ENCODE measurements at places on chromosomes 7 and 10. TPM values are rescaled to one million over a fixed set of nuclear protein-coding genes. Genes with fewer than 3 reads are reported as not detected.

DNA sequence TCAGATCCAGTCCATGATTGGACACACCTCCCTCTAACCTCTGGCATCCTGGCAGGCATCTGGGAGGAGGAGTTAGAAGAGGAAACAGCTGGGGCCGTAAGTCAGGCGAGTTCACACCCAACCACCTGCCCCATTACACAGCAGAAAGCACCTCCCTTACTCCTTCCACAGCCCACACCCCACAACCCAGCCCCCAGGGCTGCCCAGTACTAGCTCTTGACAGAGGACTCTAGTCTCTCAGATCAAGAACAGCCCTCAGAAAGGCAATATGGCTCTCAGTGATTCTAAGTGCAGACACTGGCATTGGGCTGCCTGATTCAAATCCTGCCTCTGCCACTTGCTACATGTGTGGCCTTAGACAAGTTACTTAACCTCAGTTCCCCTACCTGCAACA is 34.1 kb downstream of the KCNMA1 start:
- no peak overlapping the region for H3K4me3 ChIP-seq
- H3K27ac ChIP-seq = no peak overlapping the region
- no peaks in the 10 kb centered on the region for H3K4me1 ChIP-seq
- no peak for DNase-seq
- H3K27me3 ChIP-seq = no peaks in the 10 kb centered on the region
- H3K36me3 ChIP-seq = no peaks in the 10 kb centered on the region

GRCh38 chr10:61404751-61405150 is 48.4 kb downstream of the TMEM26 start:
- no peak for DNase-seq
- no peak overlapping the region for H3K27ac ChIP-seq
- H3K4me1 ChIP-seq = no peaks in the 10 kb centered on the region
- no peaks in the 10 kb centered on the region for H3K36me3 ChIP-seq

DNA sequence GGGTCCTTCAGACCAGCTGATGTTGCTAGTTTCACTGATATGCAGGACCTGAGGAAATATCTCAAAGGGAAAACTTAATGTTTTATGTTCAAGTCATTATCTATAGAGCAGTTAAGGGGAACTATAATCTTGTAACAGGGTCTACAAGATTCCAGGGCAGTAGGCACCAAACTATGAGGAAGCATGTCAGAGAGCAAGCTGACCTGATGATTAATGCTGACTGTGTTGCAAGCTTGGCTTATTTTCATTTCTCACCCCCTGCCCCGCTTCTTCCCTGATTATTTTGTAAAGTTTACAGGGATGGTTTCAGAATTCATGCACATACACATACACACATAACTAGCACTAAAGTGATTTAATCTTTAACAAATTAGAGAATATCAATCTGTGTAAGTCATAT is 84.3 kb upstream of the CACNA2D1 start:
- H3K27me3 ChIP-seq = no peaks in the 10 kb centered on the region
- no peak overlapping the region for H3K4me3 ChIP-seq
- no peak for DNase-seq
- no peaks in the 10 kb centered on the region for H3K36me3 ChIP-seq
- H3K27ac ChIP-seq = no peak overlapping the region

DNA sequence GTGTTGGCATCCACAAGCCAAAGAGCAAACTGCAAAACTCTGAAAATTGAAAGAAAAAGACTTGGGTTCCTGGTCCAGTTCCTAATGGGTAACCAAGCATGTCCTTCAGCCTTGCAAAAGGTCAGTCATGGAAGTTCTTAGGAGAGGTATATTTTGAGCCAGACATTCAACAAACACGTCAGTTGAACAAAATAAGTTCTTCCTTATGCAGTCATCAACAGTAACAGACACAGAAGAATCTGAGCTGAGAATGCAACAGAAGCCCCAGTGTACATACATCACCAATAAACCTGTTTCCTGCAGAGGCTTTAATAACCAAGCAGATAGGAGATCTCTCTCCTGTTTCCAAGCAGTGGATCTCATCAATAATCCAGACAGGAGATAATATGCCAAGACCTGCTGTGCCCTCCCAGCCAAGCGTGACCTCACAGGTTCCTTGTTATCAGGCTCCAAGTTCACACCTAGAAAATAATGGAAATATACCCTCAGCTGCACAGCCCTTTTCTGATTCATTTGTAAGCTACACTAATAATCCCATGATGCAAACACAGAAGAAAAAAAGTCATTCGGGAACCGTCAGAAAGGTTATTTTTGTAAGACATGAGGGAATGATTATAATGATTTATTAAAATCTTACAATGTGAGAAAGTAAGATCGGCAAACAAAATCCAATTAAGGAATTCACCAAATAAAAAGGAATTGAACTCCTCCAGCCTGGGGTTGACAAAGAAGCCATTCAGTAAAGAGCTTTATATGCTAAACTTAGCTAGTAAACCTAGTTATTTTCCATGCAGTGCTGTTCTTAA is 90.7 kb downstream of the DGKI start:
- H3K4me1 ChIP-seq = no peaks in the 10 kb centered on the region
- no peak overlapping the region for H3K4me3 ChIP-seq
- DNase-seq = no peak
- no peaks in the 10 kb centered on the region for H3K27me3 ChIP-seq

DNA sequence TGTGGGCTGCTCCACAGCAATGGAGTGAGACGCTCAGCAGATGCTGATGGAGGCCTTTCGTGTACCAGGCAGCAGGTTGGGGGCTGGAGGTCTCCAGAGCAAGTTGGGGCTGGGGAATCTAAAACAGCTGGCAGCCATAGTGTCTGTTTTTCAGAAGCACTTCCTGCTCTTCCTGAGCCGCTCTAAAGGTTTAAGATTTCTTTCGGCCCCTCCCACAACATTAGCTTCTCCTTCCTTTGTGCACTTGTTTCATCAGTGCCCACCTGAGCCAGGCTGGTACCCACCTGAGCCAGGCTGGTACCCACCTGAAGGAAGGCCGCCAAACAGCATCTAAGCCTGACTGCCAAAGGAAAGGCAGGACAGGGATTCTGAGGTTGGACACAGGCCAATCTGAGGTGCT is 18.4 kb upstream of the WAPL start:
- DNase-seq = no peak
- no peak overlapping the region for H3K4me3 ChIP-seq
- no peaks in the 10 kb centered on the region for H3K27me3 ChIP-seq
- no peak overlapping the region for H3K27ac ChIP-seq
- no peaks in the 10 kb centered on the region for H3K36me3 ChIP-seq

DNA sequence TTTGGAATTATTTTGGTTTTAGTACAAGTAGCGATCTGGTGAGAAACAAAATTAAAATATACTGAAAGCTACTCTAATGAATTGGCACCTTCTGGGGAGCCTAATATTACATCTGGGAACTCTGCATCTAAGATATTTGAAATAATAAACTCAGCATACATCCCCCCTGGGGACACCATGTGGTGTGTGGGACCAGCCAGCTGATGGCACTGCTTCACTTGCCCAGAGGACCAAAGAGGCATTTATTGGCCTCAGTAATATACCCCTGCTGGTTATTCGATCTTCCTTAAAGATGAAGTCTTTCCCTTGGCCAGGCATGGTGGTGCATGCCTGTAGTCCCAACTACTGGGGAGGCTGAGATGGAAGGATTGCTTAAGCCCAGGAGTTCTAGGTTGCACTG is 195.1 kb upstream of the AUTS2 start:
- no peaks in the 10 kb centered on the region for H3K4me1 ChIP-seq
- H3K4me3 ChIP-seq = no peak overlapping the region
- no peak overlapping the region for H3K27ac ChIP-seq
- H3K27me3 ChIP-seq = no peaks in the 10 kb centered on the region
- H3K36me3 ChIP-seq = no peaks in the 10 kb centered on the region

DNA sequence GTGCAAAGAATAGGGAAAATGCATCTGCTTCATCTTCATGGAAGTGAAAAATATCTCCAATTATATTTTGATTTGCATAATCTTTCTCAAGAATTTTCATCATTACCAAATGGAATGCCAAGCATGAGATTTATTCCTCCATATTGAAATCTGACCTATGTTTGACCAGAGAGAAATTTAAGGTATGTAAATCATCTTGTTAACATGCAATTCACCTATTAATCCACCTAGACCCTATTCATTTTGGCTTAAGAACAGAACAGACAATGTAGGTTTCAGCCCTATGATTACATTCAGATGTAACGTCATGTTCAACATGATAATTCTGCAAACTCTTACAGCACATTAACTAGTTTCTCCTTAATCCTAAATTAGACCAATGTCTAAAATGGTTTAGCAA is 30.8 kb upstream of the TMEM140 start:
- H3K27ac ChIP-seq = no peak overlapping the region
- no peaks in the 10 kb centered on the region for H3K4me1 ChIP-seq
- H3K36me3 ChIP-seq = no peaks in the 10 kb centered on the region

DNA sequence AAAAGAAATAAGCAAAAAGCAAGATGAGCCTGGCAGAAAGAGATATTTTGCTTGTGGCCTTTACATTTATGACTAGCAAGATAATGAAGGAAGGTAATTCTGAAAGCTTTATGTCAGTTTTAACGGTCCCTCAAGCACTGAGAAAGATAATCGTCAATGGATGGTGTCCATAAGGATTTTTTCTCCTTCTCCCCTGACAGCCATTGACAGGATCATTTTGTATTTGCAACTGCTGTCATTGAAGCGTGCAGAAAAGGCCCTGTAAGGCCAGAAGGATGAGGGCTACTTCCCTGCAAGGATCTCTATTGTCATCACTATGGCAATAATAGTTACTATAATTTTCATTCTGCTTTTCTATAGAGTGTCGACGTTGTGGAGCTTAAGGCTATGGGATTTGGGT is 994 bp upstream of the LRGUK start:
- H3K27me3 ChIP-seq = no peaks in the 10 kb centered on the region
- no peak for DNase-seq
- no peak overlapping the region for H3K27ac ChIP-seq
- H3K4me3 ChIP-seq = no peak overlapping the region
- no peaks in the 10 kb centered on the region for H3K36me3 ChIP-seq

GRCh38 chr7:1044189-1045068 is at the start of gene GPR146:
GPR146 (plus strand) TSS chr7:1044546; CDS start chr7:1057516, 12,970 bp downstream.
- no peaks in the 10 kb centered on the region for H3K36me3 ChIP-seq
- peak within 1 kb of the TSS; percentile 70 for H3K4me3 ChIP-seq
- H3K4me1 ChIP-seq = peaks cover 27% of the 10 kb centered on the region
- peak within 1 kb of the TSS; percentile 92 for H3K27ac ChIP-seq
- no peaks in the 10 kb centered on the region for H3K27me3 ChIP-seq
- peak; percentile 97 for DNase-seq

DNA sequence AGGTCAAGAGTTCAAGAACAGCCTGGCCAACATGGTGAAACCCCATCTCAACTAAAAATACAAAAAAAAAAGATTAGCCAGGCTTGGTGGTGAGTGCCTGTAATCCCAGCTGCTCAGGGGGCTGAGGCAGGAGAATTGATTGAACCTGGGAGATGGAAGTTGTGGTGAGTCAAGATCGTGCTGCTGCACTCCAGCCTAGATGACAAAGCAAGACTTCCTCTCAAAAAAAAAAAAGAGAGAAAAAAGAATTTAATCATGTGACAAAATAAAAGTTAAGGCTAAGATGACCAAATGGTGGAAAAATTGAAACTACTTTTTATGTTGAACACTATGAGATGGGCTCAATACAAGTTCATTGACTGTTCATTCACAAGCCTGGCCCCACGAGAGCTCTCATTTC is 141.1 kb upstream of the WDR11 start:
- H3K27ac ChIP-seq = no peak overlapping the region
- H3K4me3 ChIP-seq = no peak overlapping the region
- H3K4me1 ChIP-seq = no peaks in the 10 kb centered on the region
- no peak for DNase-seq

GRCh38 chr7:158556721-158557440 is 30.7 kb downstream of the PTPRN2 start:
- peak overlapping the region; percentile 13 for H3K4me3 ChIP-seq
- no peak for DNase-seq
- H3K36me3 ChIP-seq = no peaks in the 10 kb centered on the region
- H3K27ac ChIP-seq = no peak overlapping the region
- H3K27me3 ChIP-seq = no peaks in the 10 kb centered on the region

DNA sequence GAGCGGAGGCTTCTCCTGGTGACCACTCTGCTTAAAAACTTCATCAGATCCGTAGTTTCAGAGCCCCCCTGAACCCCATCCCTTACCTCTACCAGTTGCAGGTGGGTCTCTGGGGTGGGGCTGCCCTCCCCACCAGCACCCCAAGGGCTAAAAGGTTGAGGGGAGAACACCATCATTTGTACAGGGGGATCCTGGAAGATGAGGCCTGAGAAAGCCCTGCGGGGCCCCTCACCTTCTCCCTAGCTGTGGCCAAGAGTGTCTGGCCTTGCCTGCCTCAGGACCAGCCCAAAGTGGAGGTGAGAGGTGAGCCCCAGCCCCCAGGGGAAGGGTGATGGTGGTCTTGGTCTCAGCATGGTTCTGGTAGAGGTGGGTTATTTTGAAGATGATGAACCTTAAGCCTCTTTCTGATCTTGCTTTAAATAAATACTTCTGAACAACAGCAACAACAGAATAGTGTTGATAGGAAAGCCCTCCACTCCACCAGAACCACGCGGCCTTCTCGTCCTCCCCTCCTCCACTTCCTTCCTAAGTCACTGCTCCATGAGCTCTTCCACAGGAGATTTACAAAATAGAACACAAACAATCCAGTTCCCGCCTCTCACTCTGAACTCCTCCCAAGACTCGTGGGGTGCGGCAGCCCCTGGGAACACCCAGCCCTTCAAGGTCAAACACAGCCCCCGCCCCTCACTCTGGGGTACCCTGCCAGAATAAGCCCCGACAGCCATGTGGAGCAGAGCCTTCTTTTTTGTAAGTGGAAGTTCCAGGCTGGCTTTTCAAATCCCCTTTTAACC is 169.1 kb downstream of the EGFR start:
- no peak overlapping the region for H3K4me3 ChIP-seq
- H3K36me3 ChIP-seq = no peaks in the 10 kb centered on the region
- H3K27me3 ChIP-seq = no peaks in the 10 kb centered on the region
- peak; percentile 78 for DNase-seq
- H3K4me1 ChIP-seq = peaks cover 37% of the 10 kb centered on the region

- peak; percentile 70 for DNase-seq
- H3K27ac ChIP-seq = peak overlapping the region; percentile 28
- H3K36me3 ChIP-seq = no peaks in the 10 kb centered on the region
- no peaks in the 10 kb centered on the region for H3K27me3 ChIP-seq
- peaks cover 24% of the 10 kb centered on the region for H3K4me1 ChIP-seq
Observed at GRCh38 chr10:93991596-93992284, 2.0 kb upstream of the PLCE1 start.

GRCh38 chr7:142511801-142512200 is 237.5 kb upstream of the PRSS1 start:
- H3K4me1 ChIP-seq = peaks cover 5% of the 10 kb centered on the region
- no peak for DNase-seq
- H3K27ac ChIP-seq = no peak overlapping the region

The SPAM1 gene
- 9.4 TPM for total RNA-seq

The PNLIPRP2 gene
- total RNA-seq = 0.31 TPM

The SMO gene
- total RNA-seq = 22.8 TPM

The AKR1C4 gene
- 0.37 TPM for total RNA-seq

The NEUROD6 gene
- total RNA-seq = not detected

The PIP4K2A gene
- 15.8 TPM for total RNA-seq

The GIMAP2 gene
- 1.9 TPM for total RNA-seq

The OR2A12 gene
- 0.06 TPM for total RNA-seq

The NPFFR1 gene
- total RNA-seq = 6.6 TPM

The LRRC18 gene
- total RNA-seq = 12.6 TPM

The HGF gene
- 5.0 TPM for total RNA-seq

The NPTX2 gene
- total RNA-seq = 136 TPM

The CTAGE8 gene
- 4.4 TPM for total RNA-seq
